ENCODE measurements at places on chromosomes 1 and 21.

DNA sequence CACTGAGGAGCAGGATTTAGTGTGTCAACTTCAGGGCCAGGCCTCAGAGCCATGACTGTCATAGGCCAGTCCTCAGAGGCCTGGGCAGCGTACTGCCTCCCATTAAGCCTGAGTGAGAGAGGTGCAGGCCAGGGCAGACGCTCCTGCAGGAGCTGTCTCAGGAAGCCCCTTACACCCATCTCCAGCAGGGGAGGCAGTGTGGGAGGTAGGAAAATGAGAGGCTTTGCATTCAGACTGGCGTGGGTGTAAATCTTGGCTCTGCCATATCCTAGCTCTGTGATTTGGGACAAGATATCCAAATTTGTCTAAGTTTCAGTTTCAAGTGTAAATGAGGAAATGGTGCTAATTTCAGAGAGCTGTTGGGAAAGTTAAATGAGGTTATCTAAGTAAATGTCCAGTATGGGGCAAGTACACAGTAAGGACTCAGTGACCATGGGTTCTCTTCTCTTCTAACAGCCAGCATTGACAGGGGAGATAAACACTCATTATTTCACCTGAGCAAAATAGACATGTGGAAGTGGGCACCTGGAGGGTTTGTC is 184.1 kb downstream of the ZSCAN20 start:
- no peak for DNase-seq

- DNase-seq = no peak
These were observed 51.2 kb downstream of the RNF2 start for GRCh38 chr1:185096531-185096930.

- DNase-seq = no peak
These were observed 49.3 kb downstream of the GNB1 start for GRCh38 chr1:1841575-1841995.

- DNase-seq = peak; percentile 94
These were observed 9.1 kb upstream of the LUZP1 start for GRCh38 chr1:23177438-23178380.
